Endothelial cell of umbilical vein (primary cell): ENCODE measurements at places on chromosomes 5 and 9.

GRCh38 chr9:98329904-98330303 is 74.5 kb upstream of the TBC1D2 start:
- no peak overlapping the region for H3K4me3 ChIP-seq
- peaks cover 49% of the 10 kb centered on the region for H3K4me1 ChIP-seq
- no peaks in the 10 kb centered on the region for H3K27me3 ChIP-seq
- no peak overlapping the region for H3K27ac ChIP-seq

GRCh38 chr5:43037636-43038495 is 2.3 kb downstream of the ANXA2R start:
- H3K4me1 ChIP-seq: peaks cover 41% of the 10 kb centered on the region
- H3K36me3 ChIP-seq: no peaks in the 10 kb centered on the region
- peak overlapping the region; percentile 87 for H3K4me3 ChIP-seq
- H3K27ac ChIP-seq: peak overlapping the region; percentile 77

- peaks cover 11% of the 10 kb centered on the region for H3K27me3 ChIP-seq
- no peak for DNase-seq
- no peak overlapping the region for H3K4me3 ChIP-seq
- H3K36me3 ChIP-seq: no peaks in the 10 kb centered on the region
- H3K27ac ChIP-seq: no peak overlapping the region
- H3K4me1 ChIP-seq: no peaks in the 10 kb centered on the region
Observed at GRCh38 chr5:133357758-133358157, 254.6 kb downstream of the FSTL4 start.

- H3K36me3 ChIP-seq: no peaks in the 10 kb centered on the region
- no peak overlapping the region for H3K4me3 ChIP-seq
- no peak for DNase-seq
- H3K4me1 ChIP-seq: peaks cover 22% of the 10 kb centered on the region
- H3K27ac ChIP-seq: no peak overlapping the region
Observed at GRCh38 chr9:134894136-134894860, 13.7 kb downstream of the FCN2 start.

- H3K4me1 ChIP-seq: no peaks in the 10 kb centered on the region
- H3K36me3 ChIP-seq: no peaks in the 10 kb centered on the region
- no peak overlapping the region for H3K27ac ChIP-seq
- no peak overlapping the region for H3K4me3 ChIP-seq
- H3K27me3 ChIP-seq: no peaks in the 10 kb centered on the region
Observed at GRCh38 chr5:151577566-151577965, 13.6 kb downstream of the FAT2 start.

- H3K4me1 ChIP-seq: no peaks in the 10 kb centered on the region
- H3K27ac ChIP-seq: no peak overlapping the region
- H3K36me3 ChIP-seq: no peaks in the 10 kb centered on the region
- H3K27me3 ChIP-seq: no peaks in the 10 kb centered on the region
- H3K4me3 ChIP-seq: no peak overlapping the region
Observed at GRCh38 chr5:174777583-174777982, 53.2 kb downstream of the MSX2 start.
